ENCODE measurements at places on chromosomes 16 and 17.

GRCh38 chr17:27954548-27955495 lies 61.7 kb upstream of the LYRM9 start:
- DNase-seq, result no peak

GRCh38 chr16:68429076-68429854 lies 19.0 kb downstream of the SMPD3 start:
- DNase-seq, result no peak

DNA sequence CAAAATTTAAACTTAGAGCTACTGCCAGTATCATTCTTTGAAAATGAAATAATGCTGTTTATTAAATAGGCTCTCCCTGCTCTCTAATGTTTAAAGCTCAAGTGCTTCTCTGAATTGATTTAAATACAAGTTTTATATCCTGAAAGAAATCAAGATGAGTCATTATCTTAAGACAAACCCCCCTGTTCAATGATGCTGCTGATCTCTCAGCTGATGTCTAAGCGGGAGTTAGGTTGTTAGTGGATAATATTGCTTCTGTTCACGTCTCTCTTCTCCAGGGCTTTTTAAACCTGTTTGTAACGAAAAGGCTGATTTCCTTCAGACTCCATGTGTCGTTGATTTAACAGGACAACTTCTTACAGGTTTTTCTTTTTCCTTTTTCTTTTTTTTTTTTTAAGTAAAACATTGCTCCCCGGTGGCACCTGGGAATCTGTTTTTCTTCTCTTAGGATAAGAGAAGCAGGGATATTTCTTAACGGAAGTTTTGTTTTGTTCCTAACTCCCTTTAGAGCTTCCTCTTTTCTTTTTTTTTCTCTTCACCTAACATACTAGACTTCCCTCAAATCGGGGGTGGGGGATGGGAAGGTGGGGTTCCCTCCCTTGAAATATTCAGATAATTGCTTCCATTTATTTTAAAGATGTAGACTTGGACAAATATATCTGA lies 807 bp upstream of the LYRM9 start:
- no peak for DNase-seq

- no peak for DNase-seq
These were observed 22.9 kb downstream of the ZNHIT3 start for GRCh38 chr17:36509272-36509985.

GRCh38 chr17:82231562-82232321 lies 2.9 kb downstream of the SLC16A3 start:
- no peak for DNase-seq

DNA sequence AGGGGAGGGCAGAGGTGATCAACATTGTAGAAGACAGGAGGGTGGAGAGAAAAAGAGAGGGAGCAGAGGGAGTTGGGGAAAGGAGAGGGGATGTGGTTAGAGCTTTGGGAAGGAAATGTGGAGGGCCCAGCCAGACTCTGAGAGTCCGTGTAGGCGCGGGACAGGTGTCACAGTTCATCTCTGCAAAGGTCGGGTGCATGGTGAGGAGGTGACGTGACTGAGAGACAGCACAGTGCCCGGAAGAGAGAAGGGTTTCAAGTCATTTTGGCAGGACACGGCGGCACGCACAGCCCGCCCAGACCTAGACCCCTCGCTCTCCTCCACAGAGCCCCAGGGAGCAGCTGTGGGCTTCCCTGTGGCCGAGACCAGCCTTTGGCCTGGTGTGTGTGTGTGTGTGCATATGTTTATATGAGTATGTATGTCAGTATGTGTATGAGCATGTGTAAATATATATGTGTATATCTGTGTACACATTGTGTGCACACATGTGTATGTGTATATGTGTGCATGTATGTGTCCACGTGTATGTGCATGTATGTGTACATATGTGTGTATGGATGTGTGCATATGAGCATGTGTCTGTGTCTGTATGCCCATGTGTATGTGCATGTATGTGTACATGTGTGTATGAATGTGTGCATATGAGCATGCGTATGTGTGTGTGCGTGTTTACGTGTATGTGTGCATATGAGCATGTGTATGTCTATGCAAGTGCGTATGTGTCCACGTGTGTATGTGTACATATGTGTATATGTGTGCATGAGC lies 104.6 kb downstream of the SEC14L1 start:
- DNase-seq, result no peak

DNA sequence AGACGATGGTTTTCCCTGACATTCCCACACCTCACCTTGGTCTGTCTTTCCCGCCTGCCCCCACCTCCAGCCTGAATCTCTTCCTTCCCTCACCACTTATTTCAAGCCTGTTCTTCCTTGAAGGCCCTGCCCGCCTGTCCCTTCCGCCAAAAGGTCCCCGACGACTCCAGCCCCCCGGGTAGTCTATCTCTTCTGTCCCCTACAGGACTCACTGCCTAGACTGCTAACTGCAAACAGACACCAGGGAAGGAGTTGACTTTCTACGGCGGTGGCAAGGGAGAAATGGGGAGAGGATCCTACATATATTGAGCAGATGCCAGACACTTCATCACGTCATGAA lies 53.7 kb downstream of the NT5M start:
- no peak for DNase-seq

DNA sequence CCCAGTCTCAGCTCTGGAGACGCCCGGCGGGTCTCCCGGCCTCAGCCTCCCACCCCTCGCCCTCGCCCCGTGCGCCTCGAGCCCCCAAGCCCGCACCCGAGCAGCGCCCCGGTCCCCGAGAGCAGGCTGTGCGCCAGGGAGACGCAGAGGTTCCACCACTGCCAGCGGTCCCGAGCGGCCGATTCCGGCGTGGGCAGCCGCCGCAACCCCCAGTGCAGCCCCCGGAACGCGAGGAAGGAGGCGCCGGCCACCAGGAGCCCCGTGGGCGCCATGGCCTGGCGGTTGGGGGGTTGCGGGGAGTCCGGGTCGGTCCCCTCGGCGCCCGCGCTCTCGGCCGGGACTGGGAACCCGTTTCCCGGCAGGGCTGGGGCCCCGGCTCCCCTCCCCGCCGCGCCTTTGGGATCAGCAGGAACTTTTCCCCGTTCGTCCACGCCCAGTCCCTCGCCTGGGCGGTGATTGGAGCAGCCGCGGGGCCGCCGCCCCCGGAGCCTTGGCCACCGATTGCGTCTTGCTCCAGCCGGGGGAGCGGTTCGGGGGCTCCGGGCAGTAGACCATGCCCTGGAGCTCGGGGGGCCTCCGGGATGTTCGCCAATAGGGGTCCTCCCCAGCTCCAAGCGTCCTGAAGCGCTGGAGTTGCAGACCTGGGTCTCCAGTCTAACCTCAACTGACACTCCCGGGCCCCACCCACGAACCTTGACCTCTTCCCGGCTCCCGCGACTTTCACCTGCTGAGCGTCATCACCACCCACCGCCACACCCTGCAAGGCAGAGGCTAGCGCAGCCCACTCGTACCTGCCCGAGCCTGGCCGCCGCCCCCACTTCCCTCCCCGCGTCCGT lies at the start of gene TLCD2:
TLCD2 (minus strand) TSS at position 407 of the 836 bp plus-strand sequence; CDS start at position 272, 135 bp downstream.
- no peak for DNase-seq

DNA sequence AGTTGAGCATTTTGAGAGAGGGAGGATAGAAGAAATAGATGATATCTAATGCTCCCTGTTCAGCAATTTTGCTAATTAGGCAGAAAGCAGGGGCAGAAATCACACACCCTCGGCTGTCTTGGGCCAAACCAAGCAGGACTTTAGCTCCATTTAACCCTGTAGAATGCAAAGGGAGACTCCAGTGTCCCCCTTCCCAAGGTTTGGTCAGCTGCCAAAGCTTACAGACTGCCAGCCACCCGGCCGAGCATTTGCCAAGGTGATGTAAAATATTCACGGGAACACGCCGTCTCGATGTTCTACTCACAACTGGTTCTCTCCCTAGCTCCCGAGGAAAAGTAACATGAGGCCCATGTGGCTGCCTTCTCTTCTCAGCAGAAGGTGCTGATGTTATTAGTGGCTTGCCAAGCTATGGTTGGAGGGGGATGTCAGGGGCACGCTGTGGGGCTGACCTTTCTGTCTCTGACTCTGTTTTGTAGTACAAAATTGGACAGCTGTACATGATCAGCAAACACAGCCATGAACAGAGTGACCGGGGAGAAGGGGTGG lies 155.3 kb downstream of the PITPNC1 start:
- DNase-seq, result no peak

DNA sequence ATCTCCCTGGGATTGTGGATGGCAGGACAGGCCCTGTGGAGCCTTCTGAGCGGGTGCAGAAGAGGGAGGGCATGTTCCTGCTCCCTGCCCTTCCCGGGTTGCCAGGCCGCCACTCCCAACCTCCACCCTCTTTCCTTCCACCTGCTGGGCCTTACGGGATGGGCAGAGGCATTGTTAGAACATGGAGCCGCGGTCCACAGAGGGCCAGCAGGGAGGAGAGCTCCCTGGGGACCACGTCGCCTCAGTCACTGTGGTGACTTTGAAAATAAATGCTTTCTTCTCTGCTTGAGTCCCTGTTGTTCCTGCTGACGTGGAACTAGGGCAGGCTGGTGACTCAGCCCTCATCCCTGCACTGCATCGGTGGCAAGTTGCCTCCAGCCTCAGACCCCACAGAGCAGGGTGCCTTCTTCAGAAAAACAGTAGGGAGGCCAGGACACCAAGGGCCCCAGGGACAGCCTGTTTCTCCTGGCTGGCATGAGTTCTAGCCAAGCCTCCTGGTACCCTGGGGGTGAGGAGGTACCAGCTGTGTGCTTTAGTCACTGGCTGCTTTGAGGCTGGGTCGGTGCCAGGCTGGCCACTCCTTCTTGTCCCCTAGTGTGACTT lies 224.9 kb downstream of the SEC14L1 start:
- DNase-seq, result no peak

DNA sequence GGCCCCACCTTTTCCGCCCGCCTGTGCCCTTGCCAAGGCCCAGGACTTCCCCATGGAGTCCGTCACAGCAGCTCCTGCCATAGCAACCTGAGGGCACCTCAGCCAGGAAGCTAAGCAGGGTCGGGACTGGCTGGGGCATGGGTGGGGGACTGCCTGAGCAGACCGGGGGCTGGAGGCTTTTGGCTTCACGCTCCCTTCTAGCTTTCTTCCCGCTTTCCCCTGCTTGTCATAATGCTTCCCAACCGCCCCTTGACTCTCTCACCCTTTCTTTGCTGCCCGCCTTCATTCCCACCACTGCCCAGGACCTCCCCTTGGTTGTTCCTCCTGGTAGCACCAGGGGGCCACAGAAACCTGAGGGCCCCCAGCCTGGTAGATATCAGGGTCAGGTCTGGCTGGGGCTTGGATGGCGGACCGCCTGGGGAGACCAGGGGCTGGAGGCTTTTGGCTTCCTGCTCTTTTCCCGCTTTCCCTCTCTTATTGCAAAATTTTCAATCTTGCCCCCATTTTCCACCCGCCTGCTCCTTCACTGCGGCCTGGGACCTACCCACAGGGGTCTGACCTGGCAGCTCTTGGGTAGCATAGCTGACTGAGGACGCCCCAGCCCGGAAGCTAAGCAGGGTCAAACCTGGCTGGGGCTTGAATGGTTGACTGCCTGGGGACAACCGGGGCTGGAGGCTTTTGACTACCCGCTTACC lies 2287.7 kb downstream of the TP53TG3F start:
- no peak for DNase-seq

DNA sequence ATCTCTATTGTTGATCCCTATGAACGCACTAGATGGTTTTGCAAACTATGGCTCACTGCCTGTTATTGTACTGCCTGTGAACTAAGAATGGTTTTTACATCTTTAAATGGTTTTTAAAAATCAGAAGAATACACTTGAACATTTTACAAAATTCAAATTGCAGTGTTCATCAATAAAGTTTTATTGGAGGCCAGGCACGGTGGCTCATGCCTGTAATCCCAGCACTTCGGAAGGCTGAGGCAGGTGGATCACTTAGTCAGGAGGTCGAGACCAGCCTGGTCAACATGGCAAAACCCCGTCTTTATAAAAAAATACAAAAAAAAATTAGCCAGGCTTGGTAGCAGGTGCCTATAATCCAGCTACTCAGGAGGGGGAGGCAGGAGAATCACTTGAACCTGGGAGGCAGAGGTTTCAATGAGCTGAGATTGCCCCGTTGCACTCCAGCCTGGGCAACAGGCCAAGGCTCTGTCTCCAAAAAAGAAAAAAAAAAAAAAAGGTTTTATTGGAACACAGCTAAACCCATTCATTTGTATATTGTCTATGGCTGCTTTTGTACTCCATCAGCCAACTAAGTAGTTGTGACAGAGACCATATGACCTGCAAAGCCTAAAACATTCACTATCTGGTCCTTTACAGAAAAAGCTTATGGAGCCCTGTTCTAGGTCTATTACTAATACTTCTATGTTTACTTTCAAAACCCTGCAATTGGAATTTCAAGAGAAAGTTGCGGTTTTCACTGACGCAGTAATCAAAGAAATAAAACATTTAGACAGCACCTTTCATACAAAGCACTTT lies 18.9 kb downstream of the IKZF3 start:
- DNase-seq, result no peak

- DNase-seq, result no peak
These were observed 3.2 kb upstream of the KRT20 start for GRCh38 chr17:40888196-40888720.

GRCh38 chr16:28982418-28982817 lies 2.4 kb upstream of the LAT start:
- no peak for DNase-seq

DNA sequence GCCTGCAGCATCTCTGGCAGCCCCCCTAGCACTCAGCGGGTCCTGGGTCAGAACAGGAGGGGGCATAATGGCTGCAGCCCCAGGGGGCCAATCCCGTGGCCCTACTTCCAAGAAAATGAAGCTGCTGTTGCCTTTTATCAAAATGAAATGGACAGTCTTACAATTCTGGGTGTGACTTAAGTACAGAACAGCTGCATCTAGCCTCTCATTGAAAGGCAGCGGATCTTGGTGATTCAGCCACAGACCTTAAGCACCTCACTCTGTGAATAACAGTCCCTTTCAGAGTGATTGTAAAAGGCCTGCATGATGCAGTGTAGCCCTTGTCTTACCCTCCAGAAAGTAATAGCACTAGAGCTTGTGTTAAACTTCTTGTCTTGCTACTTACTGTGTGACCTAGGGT lies 11.5 kb upstream of the UMOD start:
- no peak for DNase-seq

GRCh38 chr17:32520104-32520701 lies 33.4 kb downstream of the CDK5R1 start:
- DNase-seq, result no peak

DNA sequence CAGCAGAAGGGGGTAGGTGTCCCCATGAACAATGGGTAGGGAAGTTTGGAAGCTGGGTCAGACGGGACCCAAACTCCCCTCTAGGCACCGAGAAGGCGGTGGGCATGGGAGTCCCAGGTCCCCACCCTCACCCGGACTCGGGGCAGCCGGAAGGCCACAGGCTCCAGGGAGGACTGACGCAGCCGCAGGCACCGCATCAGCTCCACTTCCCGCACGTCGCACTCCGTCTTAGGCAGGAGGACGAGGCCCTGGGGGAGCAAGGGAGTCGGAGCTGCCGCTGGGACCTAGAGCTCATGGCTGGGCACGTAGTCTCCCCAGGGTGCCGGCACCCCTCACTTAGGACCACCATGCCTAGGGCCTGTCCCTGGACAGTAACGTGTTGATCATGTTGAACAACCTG lies 7.1 kb upstream of the PAM16 start:
- DNase-seq, result no peak

- no peak for DNase-seq
These were observed 49.9 kb downstream of the XYLT1 start for GRCh38 chr16:17420816-17421215.

GRCh38 chr17:58401287-58401686 lies 16.0 kb downstream of the RNF43 start:
- no peak for DNase-seq

GRCh38 chr16:53509906-53510703 lies 7.1 kb upstream of the AKTIP start:
- DNase-seq, result peak; percentile 17

All from stimulated activated CD4-positive, alpha-beta T cell treated with anti-CD3 and anti-CD28 coated beads, Interleukin-1b, Interleukin-23, amount 100 ng/mL, for 1 hour (primary cell).